Activated CD8-positive, alpha-beta memory T cell treated with anti-CD3 and anti-CD28 coated beads for 1 hour (primary cell): ENCODE measurements at places on chromosomes 7 and 10.

DNA sequence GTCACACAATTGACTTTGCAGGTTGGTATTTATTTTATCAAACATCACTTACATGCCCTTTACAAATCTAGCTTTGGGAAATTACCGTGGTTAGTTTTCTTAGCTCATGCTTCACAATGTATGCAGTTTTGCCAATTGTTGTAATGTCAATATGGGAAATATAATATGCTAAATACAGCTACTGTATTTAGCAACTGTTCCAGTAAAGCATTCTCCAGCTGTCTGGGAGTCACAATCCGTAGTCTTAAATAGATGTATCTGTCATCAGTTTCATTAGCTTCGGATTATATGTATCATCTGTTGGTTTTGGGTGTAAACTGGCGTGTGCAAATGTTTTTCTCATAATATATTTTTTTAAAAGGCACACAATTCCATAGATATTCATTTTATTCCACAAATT is 19.4 kb upstream of the AHR start:
- no peak for DNase-seq

- no peak for DNase-seq
These were observed 46.8 kb upstream of the GLCCI1 start for GRCh38 chr7:7921830-7922229.

- DNase-seq = no peak
These were observed 248.9 kb downstream of the FOXP2 start for GRCh38 chr7:114663502-114663901.

GRCh38 chr7:37052705-37053104 is 328.4 kb upstream of the AOAH start:
- DNase-seq = no peak

GRCh38 chr7:45253368-45253767 is 95.8 kb downstream of the RAMP3 start:
- DNase-seq = no peak

GRCh38 chr10:62826273-62826672 is 10.1 kb upstream of the EGR2 start:
- DNase-seq = no peak

- no peak for DNase-seq
These were observed 150.1 kb upstream of the SHH start for GRCh38 chr7:155962191-155962967.

DNA sequence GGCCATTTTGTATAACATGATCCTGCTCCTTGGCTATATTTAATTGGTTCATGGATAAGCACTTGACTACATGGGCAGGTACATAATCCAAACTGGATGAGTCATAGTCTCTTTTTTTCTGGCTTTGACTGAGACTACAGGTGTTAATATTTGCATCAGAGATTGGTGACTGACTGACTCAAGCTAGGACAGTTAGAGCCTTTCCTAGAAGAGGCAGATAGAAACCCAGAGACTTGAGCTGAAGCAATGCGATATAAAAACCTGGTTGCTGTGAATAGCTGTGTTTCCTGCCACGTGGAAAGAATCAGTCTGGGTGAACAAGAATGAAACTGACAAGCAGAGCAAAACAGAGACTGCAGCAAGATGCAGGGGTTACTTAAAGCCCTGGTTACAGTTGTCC is 81.0 kb downstream of the SAMD9 start:
- DNase-seq = no peak

DNA sequence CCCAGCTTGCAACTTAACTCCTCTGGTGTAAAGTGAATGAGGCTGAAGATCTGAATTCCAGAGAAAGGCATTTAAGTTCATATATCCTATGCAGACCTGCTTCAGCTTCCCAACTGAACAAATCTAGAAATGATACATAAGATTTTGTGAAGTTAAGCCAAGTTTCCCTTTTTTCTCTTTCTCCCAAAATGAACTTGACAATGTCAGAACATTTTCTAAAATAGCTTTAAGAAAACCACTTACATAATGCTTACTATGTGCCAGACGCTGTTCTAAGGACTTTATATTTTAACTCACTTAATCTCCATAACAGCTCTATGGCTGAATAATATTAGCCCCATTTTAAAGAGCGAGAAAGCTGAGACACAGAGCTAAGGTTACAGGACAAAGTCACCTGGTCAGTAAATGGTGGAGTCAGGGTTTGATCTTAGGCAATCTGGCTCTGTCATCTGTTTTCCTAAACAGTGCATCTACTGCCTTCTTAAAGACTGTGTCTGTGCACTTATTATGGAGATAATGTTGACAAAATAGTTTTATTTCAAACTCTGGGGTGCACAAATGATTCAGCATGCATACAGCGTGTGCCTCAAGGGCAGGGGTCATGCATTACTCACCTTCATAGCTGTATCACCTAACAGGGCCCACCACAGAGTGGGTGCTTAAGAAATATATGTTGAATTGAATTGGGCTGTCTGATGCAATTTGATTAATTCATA is 66.8 kb downstream of the RHOBTB1 start:
- no peak for DNase-seq

DNA sequence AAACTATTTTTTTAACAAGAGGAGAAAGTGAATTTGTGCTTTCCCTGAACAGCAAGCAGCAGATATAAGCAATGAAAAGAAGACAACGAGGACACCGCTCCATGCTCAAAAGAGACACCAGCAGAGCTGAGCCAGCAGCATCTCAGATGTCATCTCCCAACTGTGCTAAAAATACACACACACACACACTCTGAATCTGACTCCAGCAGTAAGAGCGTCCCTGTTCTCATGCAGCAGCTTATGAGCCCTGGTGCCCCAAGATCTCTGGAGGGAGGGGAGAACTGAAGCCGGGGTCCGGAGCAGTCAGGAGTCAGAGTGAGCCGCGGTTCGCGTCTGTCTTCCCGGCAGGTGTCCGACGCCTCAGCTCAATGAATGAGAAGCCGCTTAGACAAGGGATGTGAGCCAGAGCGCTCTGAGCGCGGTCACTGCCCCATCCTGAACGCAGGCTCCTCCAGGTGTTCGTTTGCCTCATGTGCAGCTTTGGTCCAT is 49.2 kb downstream of the SVIL start:
- DNase-seq = no peak

DNA sequence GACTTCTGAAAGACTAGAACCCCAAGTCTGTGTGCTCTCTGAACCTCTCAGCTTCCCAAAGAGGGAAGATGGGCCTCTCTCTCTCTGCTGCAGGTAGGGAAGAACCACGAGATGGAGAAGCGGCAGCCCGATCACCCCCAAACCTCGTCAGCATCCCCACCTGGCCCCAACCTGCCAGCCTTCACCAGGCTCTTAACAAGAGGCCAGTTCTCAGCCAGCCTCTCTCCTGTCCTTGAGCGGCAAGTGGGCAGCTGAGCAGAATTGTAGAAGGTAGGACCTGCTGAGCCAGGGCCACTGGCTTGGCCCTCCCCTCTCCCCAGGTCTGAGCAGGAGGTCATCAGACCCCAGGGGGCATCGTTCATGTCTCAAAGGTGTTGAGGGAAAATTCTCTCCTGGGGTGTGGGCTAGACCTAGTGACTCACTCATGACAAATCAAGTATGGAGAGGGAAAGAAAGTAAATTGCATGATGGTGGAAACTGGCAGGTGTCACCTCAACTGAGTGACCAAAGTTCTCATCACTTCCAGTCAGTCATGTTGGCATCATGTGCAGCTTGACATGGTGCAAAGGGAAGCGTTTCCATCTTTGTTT is 92.0 kb upstream of the GPR26 start:
- no peak for DNase-seq

DNA sequence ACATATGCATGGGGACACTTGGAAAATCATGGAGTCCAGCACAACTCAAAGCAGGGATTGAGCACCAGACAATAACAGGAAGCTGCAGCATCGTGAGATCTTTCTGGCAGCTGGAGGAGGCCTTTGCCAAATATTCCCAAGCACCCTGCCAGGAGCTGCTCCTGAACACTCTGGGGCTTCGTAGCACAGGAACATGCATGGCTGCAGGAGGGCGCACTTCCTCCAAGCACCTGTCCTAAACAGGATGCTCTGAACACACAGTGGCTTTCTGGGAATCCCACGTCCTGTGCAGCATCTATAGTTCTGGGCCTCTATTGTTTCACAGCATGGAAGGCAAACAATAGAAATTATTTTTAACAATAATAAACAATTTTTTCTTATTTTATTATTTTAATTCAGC is 4.1 kb downstream of the ABLIM1 start:
- no peak for DNase-seq

DNA sequence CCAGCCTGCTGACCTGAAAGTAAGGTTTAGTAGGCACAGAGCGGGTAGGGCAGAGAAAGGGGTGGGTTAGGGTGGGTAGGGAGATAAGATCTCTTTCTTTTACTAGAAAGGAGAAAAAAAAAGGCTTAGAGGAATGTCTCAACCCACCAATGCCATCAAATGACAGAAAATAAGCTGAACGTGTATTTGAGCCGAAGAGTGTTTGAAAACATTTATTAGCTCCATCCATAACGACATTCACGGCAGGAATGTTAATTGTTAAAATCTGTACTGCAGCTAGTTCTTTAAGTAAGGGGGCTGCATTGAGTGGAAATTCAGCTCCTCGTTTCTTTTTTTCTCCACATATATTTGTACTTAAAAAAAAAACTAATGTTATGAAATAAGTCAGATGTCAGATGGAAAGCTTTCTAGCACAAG is 63.7 kb upstream of the ARID5B start:
- no peak for DNase-seq

- no peak for DNase-seq
These were observed 432.2 kb upstream of the KLF6 start for GRCh38 chr10:4217187-4217586.

- DNase-seq = no peak
These were observed 321.8 kb downstream of the ZNF248 start for GRCh38 chr10:37535459-37536246.

DNA sequence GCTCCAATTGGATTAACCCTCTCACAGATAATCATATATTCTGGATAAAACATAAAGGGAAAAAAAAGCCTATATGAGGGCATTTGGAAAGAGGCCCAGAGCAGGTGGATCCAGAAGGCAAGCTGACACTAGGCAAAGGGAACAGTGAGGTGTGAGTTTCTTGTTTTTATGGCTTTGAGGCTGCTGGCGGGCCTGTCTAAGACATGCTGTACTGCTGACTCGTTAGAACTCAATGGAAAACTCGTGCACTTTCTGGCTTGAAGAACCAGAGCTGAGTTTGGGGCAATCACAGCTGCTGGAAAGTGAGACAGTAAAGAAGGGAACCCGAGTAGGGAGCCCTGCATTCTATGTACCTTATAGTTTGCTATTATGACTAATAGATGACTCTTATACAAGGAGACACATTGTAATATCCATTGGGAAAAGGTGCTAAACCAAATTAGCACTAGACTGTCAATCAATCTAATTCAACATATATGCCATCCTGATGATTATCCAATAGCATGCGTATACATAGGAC is 637.1 kb downstream of the GATA3 start:
- no peak for DNase-seq

DNA sequence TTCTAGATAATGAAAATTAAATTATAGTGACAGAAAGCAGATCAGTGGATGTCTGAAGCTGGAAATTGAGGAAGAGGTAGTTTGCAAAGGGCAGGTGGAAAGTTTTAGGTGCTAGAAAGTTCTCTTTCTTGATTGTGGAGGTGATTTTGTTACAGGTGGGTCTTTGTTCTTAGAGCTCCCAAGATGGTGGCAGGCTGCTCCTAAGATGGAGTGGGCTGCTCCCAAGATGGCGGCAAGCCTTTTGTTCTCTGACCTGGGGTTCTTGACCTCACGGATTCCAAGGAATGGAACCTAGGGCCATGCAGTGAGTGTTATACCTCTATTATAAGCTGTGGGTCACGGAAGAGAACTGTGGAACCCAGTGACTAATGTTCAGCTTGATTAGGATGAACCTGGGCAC is 32.5 kb downstream of the SUGCT start:
- no peak for DNase-seq

DNA sequence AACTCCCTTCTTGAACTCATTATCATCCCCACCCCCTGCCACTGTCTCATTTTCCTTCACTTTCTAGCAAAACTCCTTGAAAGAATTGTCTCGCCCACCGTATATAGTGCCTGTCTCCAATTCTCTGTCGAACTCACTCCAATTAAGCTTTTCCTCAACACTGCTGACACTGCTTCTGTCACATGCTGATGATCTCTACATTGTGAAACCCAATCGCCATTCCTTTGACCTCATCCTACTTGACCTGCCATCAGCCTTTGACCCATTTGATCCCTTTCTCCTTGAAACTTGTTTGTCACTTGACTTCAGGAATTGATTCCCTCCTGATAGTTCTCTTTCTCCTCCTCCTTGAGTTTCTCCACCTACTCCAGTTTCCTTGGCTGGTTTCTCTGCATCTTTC is 54.8 kb downstream of the CCDC71L start:
- no peak for DNase-seq

DNA sequence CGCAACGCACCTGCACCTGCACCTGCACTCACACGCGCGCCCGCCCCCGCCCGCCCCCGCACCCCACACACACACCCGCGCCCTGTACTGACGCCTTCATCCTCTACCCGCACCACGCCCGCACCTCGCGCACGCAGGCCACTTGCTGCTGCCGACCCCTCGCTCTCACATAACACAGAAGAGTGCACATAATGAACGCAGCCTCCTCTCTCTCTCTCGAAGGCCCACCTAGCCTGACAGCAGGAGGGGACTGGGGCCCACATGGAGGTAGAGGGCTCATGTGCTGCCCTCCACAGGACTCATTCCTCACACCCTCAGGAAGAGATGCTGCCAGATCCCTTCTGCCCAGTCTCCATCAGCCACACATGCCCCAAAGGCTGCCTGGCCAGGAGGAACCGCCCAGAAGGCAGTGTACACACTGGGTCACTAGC is 432 bp upstream of the CAMK2B start:
- no peak for DNase-seq

DNA sequence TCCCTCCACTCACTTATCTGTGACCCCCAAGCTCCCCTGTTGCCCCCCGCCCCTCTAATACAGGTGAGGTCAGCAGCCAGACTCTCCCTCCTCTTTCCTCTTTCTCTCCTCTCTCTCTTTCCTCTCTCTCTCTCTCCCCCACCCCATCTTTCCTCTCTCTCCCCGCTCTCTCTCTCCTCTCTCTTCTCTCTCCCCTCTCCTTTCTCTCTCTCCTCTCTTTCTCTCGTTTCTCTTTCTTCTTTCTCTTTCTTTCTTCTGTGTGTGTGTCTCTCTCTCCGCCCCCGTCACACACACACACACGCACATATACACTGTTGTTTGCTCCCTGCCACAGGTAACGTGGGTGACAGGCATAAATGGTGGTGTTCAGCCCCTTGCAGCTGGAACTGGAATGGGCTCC is 37.2 kb upstream of the PSMG3 start:
- DNase-seq = no peak

GRCh38 chr10:47165711-47166404 is 134.1 kb upstream of the GDF10 start:
- DNase-seq = no peak

- DNase-seq = no peak
These were observed 823.8 kb downstream of the LRMDA start for GRCh38 chr10:76255241-76255640.

GRCh38 chr10:126686719-126687118 is 16.2 kb upstream of the C10orf90 start:
- DNase-seq = no peak

GRCh38 chr10:7042000-7042399 is 368.8 kb downstream of the SFMBT2 start:
- DNase-seq = no peak
